Left lobe of liver (tissue), 2 donors: ENCODE measurements at places on chromosomes 4 and X.

GRCh38 chrX:72105436-72105835, 26.3 kb downstream of the RTL5 start:
- DNase-seq: no peak

GRCh38 chrX:72554448-72555140, 18.0 kb downstream of the HDAC8 start:
- no peak for DNase-seq

- no peak for DNase-seq
Measured at GRCh38 chr4:92254767-92255442, 48.9 kb upstream of the GRID2 start.

DNA sequence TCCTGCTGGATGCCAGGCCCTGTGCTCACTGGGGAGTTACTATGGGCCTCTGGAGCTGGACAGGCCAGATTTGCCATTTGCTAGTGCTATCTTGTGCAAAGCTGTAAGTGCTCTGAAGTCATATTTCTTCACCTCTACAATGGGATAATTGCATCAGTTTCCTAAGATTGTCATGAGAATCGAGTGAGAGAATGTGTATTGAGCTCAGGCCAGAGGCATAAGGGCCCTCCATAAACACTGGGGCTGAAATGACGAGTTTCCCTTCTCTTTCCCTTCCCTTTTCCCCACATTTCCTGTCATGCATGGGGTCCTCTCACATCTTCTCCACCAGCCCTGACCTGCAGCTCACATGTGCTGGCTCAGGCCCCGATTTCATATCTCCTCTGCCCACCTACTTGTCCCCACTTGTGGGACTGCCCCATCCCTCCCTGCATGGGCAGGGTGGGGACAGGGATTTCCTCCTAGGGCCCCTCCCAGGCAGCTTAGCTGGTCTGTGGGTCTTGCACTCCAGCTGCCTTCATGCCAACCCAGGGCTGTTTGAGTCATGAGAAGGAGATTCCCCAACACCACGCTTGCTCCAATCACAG, 358.8 kb downstream of the MID1IP1 start:
- DNase-seq: no peak

DNA sequence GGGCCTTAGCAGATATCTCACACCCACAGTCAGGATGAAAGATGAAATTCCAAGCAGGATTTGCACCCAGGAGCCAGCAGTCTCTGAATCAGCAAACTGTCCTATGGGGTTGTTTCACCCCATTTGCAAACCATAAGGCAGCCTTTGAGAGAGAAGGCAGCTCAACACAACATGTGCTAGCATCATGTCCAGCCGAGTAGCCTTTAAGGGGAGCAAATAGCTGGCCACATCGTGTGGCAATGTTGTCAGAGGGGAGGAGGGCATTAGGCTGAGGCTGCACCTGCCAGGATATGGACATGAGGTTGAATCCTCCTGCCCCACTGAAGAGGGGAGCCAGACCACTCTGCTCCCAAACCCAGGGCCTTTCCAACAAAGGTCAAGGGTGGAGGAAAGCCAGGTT, 20.6 kb upstream of the PJA1 start:
- DNase-seq: no peak

DNA sequence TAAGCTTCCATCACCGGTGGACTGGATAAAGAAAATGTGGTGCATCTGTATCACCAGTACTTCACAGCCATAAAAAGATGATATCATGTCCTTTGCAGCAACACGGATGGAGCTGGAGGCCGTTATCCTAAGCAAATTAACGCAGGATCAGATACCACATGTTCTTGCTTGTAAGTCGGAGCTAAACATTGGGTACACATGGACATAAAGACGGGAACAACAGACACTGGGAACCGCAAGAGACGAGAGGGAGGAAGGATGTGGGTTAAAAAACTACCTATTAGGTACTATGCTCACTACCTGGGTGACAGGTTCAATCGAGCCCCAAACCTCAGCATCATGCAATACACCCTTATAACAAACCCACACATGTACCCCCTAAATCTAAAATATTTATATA, 16.3 kb upstream of the IDS start:
- no peak for DNase-seq

DNA sequence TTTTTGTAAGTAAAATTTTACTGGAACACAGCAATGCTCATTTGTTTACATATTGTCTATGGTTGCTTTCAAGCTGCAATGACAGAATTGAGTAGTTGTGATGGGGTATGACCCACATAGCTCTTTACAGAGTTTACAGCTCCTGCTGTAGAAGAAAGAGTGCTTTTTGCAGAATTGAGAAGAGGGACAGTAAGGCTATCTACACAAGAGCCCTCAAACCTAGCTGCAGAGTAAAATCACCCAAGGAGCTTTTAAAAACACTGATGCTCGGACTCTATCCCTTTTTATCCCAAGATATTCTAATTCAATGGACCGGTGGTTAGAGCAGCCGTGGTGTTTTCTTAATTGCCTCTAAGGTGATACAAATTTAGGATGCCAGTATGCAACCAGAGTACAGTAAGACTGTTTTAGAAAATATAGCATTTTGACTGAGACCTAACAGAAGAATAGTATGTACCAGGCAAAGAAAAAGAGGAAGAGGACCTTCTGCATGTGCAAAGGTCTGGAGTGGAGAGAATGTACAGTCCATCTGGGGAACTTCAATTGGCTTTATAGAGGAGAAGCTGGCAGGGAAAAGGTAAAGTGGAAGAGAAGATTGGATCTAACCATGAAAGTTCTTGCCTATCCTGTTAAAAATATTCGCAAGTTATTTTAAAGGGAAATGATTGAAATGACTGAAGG, 663.6 kb upstream of the CPEB2 start:
- no peak for DNase-seq

DNA sequence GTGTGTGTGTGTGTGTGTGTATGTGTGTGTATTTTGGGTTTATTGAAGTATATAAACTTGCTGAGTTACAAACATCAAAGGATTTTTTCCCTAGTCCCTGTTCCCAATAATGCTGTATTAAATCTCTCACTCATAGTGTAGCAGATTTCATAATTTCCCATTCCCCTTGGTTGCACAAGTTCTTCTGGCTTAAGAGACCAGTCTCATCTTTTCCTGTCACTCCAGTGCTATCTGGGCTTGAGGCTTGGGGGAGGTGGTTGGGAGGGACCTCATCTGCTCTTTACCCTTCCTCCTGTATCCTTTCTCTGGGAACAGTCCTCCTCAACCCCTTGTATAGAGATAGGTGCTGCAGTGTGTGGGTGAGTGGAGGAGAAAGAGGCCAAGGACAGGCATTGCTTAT, 285.4 kb upstream of the BOD1L1 start:
- no peak for DNase-seq
